ENCODE measurements at places on chromosomes 5 and 9.

DNA sequence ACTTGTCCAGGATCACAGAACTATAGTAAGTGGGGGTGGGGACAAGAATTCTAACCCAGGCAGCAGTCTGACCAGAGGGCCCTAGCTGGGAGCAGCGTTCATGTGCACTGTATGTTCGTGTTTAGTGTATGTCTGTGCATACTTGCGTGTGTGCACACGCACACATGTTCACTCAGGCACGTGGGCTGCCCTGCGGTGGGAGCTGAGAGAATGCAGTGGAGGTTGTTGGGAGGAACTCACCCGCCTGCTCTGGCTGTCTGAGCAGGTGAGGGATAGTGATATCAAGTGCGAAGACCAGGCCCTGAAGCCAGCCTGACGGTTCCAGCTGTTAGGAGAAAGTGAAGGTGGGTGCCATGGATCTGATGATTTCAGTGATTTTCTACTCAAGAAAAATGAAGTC lies 942 bp downstream of the DCANP1 start:
- DNase-seq = no peak

- DNase-seq = no peak
Observed at GRCh38 chr9:16628413-16628812, 242.1 kb downstream of the BNC2 start.

DNA sequence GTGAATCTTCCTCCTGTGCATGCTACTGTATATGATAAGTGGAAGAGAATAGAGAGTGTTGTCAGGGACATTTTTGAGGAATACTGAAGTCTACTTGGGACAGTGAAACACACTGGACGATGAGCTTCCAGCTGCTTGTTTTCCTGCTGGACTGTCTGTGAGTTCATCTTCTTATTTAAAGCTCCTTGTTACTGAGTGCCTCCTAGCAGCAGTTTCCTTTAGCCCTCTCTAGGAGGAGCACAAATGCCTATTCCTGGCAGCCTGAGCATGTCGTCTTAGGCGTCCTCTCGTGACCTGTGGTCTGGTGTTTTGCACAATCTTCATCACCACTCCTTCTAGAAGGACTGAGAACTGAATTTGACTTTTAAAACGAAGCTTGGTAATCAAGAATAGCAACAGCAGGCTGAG lies 43.8 kb downstream of the ANKRD33B start:
- DNase-seq = no peak

DNA sequence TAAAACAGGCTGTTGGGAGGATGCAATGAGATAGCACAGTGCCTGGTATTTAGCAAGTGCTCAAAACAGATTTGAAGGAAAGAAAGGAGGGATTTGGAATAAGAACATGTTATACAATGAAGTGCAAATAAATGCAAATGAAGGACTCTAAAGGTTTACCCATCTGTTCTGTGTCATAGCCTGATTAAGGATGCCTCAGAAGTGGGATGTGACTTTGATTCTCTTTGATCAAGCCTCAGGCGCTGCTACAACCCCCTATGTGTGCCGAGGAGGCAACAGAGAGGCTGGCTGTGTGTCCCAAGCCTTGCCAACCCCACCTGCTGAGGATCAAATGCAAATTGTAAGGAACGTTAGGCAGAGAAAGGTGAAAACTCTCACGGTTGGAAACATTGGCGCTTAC lies 27.2 kb downstream of the GGTA1 start:
- DNase-seq = no peak

- no peak for DNase-seq
Observed at GRCh38 chr5:37111426-37112382, 137.5 kb downstream of the CPLANE1 start.

- no peak for DNase-seq
Observed at GRCh38 chr9:35771534-35771933, 17.5 kb upstream of the MSMP start.

DNA sequence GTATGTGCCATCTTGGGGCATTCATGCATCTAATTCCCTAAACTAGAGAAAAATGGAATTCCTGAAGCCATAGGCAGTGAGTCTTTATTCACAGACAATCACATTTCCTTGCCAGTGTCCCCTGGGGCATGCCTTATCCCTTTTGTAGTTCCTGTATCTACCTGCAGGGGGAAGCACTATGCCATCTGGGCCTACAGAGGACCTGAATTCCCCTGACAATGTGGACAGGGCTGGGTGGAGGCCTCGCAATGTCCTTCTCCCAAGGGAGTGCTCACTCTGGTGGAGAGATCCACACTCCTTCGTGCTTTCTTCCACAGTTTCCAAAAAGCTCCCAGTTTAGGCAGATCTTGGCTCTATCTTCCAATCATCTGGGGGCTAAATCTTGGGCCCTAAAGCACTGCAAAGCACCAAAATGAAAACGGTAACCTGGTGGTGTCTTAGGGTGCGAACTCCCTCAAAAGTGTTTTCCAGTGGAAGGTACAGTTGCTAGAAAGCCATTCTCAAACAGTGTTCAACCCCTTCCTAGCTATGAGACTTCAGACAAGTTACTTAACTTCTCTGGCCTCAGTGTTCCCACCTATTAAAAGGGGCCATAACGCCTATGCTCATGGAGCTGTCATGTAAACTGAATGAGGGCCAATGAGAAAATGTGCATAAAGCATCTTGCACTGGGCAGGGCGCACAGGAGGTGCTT lies 17.5 kb downstream of the WHRN start:
- DNase-seq = peak; percentile 36

GRCh38 chr5:142888469-142889085 lies 118.4 kb downstream of the ARHGAP26 start:
- DNase-seq = no peak

- peak; percentile 17 for DNase-seq
Observed at GRCh38 chr9:133238272-133238850, 29.3 kb upstream of the OBP2B start.

DNA sequence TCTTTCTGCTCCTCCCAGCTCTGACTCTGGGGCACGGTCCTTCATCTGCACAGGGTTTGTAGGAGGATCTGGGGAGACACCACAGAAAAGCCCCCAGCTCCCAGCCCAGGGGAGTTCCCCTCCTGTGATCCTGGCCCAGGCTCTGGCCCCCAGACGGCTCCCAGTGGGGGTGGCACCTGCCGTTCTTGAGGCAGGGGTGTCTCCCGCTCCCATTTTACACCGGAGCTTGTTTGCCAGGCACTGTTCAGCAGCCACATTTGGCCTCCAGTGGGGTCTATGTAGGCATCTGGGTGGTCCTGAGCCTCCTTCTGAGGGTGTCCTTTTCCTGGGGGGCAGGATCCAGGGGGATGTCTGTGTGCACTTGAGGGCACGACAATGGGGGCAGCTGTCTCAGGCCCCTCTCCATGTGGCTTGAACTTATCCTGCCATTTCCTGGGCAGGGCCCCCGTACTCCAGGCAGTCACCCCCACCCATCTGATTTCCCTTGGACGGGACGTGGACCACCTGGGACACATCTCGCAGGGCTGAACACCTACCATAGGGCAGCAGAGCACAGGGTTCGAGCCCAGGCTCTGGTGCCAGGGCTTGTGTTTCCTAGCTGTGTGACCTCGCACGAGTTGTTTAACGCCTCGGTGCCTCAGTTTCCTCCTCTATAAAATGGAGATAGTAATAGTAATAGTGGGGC lies 275.0 kb upstream of the MVB12B start:
- DNase-seq = no peak

GRCh38 chr9:123500336-123500735 lies 144.3 kb downstream of the CRB2 start:
- no peak for DNase-seq

DNA sequence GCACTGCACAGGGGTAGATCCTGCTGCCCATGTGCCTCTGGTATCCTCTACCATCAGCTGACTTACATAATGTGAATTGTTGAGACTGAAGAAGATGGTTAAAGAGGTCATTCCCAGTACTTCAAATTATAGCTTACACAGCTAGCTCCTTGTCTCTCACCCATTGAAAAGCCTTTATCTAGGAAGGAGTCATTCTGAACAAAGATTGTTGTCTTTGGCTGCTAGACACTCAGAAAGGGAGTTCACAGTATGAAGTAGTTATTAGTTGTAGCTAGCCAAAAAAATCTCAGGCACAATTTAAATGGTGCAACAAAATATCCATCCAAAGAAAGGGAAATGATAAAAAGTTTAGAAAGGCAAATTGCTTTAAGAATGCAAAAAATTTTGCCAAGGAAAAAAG lies 102.0 kb upstream of the NREP start:
- no peak for DNase-seq

GRCh38 chr9:37471942-37472684 lies 6.9 kb upstream of the ZBTB5 start:
- no peak for DNase-seq

DNA sequence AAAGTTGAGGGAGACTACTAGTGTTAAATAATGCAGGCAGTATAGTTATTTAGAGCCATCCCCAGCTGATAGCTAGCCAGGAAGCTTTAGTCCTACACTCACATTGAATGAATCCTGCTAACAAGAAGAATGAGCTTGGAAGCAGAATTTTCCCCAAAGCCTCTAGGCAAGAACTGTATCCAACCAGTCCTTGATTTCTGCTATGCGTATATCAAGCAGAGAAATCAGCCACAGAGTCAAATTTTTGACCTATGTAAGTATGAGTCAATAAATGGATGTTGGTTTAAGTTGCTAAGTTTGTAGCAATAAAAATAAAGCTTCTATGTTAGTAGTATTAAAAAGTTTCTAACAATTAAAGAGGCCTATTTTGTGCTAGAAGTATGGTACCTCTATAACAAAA lies 672.1 kb upstream of the CHD1 start:
- DNase-seq = no peak

- no peak for DNase-seq
Observed at GRCh38 chr5:109006129-109006528, 258.4 kb downstream of the FER start.

DNA sequence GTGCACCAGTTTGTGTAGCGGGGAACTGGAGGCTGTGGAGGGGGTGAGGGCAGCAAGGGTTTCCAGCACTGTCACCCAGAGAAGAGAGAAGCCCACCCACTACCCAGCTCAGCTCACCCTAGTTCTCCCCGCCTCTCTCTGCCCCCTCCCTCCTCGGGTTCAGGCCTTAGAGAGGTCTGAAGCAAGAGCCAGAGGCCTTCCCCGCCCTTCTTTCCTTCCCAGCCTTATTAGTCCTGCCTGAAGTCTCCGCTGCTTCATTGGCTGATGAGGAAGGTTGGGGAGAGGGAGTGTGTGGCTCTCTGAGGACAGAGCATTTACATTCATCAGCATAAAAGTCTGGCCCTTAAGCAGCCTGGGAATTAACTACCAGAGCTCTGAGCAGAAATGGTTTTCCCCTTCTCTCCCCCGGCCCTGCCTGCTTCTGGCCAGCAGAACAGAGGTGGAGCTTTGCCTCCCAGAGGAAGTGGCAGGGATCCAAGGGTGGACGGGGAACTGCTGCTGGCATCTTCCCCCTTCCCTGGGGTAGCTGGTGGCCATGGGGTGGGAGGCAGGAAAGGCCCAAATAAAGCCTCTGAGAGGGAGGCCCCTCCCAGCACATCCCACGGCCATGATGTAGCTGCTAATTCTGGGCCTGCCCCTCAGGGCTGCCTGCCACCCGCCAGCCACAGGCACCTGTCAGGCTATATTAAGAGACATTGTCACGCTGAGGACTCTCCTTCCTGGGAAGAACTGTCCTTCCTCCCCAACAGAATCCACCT lies 4.1 kb downstream of the DNAJB5 start:
- DNase-seq = no peak

DNA sequence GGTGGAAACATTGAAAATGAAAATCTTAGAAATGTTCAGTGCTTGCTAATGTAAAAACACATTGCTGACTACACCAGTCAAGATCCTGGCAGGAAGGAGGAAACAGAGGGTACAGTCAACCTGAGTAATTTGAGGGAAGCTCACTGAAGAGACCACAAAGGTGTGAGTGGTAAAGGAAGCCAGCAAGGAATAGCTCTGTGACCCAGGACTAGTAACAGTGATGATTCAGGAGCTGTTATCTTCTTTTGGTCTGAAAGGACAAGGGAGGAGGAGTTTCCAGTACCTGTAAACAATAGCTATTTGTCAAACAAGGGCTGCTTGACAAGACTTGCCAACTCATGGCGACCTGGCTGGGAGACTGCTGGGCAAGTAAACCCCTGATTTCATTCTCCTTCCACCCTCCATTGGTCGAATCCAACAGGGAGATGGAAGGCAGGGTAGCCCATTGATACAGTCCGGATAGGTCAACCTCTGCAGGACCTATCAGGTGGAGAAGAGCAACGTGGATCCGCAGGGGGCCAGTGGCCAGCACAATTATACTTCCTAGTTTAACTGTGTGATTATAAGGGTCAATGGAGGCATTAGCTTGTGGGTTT lies 68.1 kb downstream of the MAMDC2 start:
- no peak for DNase-seq

- DNase-seq = no peak
Observed at GRCh38 chr5:53151713-53152458, 42.3 kb upstream of the MOCS2 start.

GRCh38 chr5:127236254-127236653 lies 54.3 kb upstream of the MEGF10 start:
- no peak for DNase-seq

DNA sequence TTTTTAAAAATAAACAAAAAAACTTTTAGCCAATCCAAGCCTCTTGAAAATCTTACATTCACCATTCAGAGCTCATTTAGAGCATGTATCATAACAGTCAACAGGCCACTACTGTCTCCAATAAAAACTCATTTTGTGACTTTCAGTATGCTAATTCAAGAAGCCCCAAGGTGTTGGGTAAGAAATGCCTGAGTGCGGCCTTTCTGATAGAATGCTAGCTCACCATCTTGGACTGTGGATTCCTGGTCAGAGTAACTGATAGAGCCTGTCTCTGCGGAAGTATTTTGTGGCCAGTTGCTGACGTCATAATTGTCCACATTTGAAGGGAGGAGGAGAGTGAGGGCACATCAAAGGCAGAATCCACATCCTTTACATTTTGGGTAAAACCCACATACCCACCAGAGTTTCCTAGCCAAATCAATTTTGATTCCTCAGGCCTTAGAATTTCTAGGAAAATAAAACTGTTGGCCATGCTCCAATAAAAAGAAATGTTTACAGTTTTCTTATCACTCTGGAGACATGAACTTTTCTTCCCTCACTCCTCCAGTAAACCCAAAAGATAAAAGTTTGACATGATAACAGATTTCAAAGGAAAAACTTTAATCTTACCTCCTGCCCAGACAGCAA lies 41.1 kb upstream of the ERCC6L2 start:
- DNase-seq = no peak

- no peak for DNase-seq
Observed at GRCh38 chr9:35499701-35500030, 9.8 kb downstream of the RUSC2 start.

GRCh38 chr9:116276651-116277121 lies 123.1 kb downstream of the PAPPA start:
- DNase-seq = no peak

DNA sequence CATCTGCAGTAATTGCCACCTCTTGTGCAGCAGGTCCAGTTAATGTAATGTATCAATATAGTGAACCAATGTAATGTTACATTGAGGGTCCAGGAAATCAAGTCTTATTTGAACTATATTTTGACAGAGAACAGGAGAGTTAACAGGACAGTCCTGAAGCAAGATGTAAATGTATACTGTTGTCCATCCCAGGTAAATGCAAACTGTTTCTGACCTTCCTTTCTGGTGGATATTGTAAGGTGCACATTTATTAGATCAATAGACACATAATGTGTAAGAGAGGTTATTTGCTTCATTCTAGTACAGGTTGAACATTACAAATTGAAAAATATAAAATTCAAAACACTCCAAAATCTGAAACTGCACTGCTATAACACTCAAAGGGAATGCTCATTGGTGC lies 23.4 kb upstream of the FBXW11 start:
- no peak for DNase-seq

- DNase-seq = no peak
Observed at GRCh38 chr5:139878093-139878492, 82.5 kb downstream of the PSD2 start.
